Activated CD8-positive, alpha-beta memory T cell treated with anti-CD3 and anti-CD28 coated beads for 4 hours (primary cell): ENCODE measurements at places on chromosomes 6 and 20.

- DNase-seq: no peak
Observed at GRCh38 chr20:47003223-47003622, 108.6 kb downstream of the EYA2 start.

DNA sequence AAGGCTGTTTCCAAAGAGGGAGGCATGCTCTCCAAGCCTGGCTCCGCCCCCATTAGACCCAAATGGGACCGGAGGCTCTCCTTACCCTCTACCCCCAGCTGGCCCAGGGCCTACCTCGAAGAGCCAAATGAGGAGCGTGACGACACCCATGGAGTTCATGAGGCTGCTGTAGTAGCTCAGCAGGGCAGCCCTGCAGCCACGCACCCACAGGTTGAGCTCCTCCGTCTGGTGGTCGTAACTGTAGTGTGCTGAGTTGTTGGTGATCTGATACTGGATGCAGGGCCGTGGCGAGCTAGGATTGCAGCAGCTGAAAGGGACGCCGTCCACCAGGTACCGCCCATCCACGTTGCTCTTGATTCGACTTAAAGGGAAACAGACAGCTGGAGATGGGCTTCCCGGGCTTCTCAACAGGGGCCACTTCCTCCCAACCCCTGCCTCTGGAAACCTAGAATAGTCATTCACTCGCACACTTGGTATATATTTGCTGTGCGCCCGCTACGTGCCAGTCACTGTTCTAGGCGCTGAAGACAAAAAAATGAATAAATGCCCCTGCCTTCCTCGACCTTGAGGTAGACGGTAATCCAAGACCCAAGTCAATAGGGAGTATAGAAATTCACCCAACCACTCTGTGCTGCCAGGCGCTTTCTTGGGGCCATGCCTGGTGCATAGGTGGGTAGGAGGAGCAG lies 18.0 kb downstream of the PRPH2 start:
- no peak for DNase-seq

GRCh38 chr20:57066126-57066900 lies 200.1 kb downstream of the BMP7 start:
- no peak for DNase-seq

DNA sequence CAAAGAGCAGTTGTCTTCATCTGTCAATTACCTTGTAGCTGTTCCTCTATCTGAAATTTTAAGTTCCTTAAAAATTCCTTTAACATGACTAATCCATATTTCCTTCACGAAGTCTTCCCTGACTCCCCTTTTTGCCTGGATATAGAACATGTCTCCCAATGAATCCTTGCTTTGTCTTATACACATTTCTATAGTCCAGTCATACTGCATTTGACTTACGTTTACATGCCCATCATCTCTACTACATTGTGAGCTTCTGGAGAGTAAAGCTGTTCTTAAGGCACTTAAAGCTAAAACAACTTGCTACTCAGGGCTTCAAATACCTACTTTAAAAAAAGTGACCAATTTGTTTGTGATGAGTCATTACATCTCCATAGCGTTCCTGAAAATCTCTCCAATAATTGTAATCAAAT lies 4.9 kb downstream of the REV3L start:
- DNase-seq: no peak

DNA sequence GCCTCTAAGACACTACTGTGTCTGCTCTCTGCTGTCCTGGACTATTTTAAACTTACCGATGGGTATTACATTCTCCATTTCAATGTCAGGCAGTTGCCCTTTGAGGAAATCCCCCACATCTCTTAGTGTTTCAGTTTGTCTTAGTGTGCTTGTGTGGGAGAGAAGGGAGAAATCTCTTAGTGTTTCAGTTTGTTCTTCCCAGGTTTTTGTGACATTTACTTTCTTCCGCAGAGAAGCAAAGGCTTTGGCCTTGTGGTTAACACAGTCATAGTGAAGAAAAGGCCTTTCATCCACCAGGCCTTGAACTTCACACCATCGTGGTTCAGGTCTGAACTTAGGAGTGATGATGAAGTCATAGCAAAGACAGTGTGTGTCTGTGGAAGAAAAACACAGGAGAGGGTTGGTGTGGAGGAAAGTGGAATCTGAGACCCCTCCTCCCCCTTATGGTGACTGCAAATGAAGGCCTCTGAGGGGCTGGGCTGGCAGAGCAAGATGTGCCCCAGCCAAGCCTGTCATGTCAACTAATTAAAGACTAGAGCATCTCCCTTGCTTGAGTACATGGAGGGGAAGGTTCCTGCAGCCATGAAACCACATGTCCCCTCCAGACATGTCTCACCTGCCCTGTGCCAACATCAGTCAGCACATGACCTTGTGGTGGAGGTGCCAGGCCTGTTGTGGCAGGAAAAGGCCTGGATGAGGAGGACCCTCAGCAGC lies 23.9 kb downstream of the RAET1L start:
- DNase-seq: no peak

DNA sequence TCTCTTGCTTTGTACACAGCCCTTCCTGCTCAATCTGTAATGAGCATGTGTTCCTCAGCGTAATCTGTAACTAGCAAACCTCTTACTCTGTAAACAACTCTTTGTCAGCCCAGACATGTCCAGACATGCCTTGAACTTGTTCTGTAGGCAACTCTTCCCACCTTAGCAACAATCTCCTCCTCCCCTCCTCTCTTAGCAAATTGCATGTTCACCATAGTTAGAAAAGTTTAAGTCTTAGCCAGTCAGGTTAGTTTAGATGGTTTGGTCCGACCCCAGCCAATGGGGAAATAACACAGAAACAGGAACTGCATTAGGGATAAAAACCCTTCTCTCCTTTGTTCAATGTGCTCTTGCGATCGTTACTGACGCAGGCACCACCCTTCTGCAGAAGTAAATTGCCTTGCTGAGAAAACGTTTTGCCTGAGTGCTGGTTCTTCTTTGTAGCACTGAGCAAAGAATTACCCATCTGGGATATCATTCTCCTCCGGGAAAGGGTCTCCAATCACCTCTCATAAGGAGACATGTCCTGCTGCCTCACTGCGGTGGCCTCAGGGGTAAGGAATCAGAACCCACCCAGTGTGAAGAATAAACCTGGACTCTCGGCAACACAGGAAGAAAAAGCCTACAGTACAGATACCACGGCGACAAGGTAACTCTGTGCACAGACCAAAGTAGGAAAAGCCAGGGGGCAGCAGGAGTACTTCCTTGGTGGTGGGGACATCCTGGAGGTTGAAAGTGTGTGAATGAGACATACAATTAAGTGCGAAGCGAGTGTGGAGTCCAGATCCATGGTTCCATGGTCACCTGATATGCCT lies 26.2 kb downstream of the PLN start:
- DNase-seq: no peak

- no peak for DNase-seq
Observed at GRCh38 chr6:43058531-43058930, 703 bp downstream of the MRPL2 start.

- DNase-seq: no peak
Observed at GRCh38 chr6:23282252-23283021, 713.1 kb downstream of the HDGFL1 start.

GRCh38 chr20:46270977-46271744 lies 37.1 kb downstream of the CDH22 start:
- no peak for DNase-seq

GRCh38 chr20:43761386-43762340 lies 34.9 kb upstream of the GTSF1L start:
- DNase-seq: no peak

DNA sequence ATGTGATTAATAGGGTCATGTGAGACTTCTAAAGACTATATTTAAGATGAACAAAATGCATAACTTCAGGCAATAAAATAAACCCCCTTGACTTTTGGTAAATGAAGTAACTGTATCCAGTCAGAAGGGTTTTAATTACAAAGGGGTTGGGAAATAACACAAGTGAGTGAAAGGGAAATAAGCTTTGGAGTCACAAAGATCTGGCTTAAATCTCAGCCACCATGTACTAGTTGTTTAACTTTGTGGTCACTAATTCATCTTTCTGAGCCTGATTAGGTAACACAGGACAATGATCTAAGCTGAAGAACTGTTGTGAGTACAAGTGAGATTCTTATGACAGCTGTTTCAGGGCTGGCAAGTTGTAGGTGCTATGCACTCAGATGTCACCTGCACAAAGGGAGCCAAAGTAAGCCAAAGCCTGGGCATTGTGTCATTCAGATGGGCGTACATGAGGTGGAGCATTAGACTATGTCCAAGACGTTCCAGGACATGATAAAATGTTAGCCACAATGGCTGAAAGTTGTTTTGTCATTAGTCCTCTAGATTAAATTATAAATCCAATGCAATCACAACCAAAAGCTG lies 13.8 kb downstream of the TOMM34 start:
- DNase-seq: no peak

DNA sequence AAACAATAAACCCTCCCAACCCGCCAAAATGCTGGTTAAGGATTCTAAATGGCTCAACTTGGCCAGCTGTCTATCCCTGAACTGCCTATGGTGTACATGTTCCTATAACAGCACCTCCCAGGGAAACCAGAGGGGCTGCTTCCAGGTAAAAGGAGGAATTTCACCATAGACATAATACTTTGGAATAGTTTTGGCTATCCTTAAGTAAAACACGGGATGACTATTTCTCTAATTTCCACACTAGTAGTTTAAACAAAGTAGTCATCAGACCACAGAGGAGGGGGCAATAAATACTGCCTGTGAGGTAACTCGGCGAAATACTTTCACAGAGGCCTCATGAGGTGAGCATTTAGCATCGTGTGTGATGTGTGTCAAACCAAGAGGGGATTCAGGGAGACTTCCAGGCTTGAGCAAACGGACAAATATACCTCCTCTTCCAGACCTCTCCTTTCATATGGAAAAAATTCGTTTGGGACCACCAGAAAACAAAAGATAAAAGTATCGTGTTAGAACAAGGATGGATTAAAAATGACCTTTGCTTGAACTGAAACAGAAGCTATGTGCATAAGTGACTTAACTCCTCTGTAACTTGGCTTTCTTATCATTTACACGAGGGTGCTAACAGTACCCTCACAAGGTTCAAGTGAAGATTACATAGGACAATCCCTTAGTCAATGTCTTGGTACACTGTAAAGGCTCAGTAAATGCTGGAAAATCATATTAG lies 1.0 kb upstream of the XRN2 start:
- no peak for DNase-seq

GRCh38 chr6:162562041-162562440 lies 165.5 kb downstream of the PRKN start:
- DNase-seq: no peak

- DNase-seq: no peak
Observed at GRCh38 chr20:20100881-20101280, 48.5 kb downstream of the CFAP61 start.
